Progenitor cell of endocrine pancreas (in vitro differentiated cells): ENCODE measurements at places on chromosomes 7 and 10.

- no peak for DNase-seq
These were observed 147.6 kb downstream of the DIP2C start for GRCh38 chr10:541750-542371.

DNA sequence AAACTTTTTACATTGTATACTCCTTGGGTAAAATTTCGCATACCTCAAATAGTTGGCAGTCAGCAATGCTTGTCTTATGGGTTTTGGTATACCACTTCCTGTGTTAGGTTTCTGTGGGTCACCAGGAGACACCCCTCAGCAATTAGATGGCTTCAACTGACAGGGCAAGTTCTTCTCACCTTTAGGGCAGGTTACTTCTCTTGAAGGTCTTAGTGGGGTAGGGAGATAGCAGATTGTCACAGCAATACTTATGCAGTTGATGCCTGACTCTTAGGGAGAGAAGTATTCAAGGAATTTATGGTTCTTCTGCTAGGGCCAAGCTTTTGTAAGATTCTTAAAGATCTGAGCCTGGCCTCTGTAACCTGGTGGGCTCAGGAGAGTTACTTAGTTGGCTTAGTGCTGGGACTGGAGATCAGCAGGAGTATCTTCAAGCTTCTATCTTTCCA lies 42.9 kb downstream of the MKLN1 start:
- no peak for DNase-seq

DNA sequence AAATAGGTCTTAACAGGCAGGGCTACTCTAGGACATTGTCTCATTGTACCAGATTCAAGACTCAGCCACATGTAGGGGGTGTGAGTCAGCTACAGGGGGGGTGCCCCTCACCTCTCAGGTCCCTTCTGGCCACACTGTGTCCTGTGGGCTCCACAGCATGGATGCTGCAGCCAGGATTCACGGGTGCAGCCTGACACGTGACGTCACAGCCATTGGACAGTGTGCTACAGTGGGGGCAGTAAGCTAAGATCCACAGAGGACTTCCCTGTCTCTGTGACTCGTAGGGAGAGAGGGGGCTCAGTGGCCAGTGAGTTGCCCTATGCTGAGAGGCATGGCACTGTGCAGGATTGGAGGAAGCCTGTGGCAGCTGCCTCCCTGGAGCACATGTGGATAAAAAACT lies 77.9 kb downstream of the TMEM178B start:
- no peak for DNase-seq

DNA sequence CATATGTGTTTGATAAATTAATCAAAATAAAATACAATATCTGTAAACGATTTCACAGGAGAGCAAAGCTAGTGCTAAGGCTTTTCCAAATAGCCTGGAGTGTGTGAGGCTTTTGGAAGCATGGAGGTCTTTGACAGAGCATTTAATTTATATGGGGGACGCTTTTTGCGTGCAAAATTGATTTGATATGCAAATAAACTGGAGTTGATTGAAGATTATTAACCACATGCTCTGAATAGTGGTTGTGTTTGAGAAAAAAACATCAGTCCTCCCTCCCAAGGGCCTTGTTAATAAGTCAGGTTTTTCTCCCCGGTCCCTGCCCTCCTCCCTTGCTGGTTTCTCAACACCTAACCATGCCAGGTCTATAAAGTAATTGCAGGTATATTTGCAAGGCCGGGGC lies 85.1 kb upstream of the FGFR2 start:
- DNase-seq = no peak

GRCh38 chr10:112558476-112559142 lies 111.6 kb downstream of the VTI1A start:
- no peak for DNase-seq

DNA sequence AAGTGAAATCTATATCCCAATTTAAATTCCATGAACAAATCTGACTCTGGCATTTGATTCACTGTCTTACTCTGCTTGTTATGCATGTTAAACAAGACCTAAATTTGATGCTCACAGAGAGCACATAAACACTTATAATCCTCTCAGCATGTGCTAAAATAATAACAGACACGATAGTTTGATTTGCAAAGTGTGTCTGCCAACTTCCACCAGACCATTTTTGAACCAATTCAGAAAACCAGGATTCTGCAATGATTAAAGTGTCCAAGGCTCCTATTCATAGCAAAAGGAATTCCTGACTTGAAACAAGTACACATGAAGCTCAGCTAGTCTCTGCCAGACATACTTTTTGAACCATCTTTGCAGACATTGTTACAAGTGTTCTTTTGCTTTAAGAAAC lies 11.2 kb downstream of the RBM20 start:
- no peak for DNase-seq

- DNase-seq = no peak
These were observed 62.0 kb downstream of the CFAP46 start for GRCh38 chr10:132880128-132880981.

GRCh38 chr7:151085691-151086620 lies at the start of gene AGAP3:
Gene AGAP3, plus strand, starts transcription at chr7:151086475. Its CDS starts 267 bp downstream, at chr7:151086742.
- peak; percentile 69 for DNase-seq

DNA sequence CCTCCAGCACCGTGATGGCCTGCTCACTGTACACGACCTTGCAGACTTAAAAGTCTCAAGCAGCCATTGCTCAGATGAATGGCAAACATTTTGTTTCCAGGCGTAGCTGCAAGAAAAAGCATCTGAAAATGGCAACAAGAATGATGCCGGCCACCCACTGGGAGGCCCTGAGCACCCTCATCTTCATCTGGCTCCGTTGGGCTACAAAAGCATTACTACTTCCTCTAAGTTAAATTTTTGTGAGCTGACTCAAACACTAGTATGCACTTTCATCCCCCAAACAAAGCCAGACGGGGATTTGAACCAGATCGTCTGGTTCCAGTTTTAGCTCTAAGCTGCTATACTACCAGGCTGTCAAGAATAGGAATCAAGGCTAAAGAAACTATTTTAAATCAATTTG lies 116.6 kb upstream of the CDK1 start:
- DNase-seq = no peak

DNA sequence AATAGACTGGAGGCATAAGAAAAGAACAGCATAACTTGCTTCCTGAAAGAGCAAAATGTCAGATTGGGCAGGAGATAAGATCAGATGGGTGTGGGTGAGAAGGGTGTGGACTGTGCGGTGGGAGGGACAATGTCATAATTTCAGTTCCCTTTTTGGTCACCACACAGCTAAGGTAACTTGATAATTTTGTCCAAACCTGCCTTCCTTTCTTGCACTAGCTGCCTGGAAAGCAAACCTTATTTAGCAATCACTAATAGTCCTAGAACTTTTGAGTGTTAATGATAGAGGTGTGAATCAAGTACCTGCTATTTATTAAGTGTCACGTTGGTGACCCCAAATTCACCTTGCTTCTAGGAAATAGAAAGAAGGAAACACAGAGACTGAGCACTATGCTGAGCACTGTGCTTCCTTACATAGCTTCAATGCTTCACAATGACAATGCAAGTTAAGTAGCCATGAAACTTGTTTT lies 72.4 kb upstream of the SP4 start:
- no peak for DNase-seq

DNA sequence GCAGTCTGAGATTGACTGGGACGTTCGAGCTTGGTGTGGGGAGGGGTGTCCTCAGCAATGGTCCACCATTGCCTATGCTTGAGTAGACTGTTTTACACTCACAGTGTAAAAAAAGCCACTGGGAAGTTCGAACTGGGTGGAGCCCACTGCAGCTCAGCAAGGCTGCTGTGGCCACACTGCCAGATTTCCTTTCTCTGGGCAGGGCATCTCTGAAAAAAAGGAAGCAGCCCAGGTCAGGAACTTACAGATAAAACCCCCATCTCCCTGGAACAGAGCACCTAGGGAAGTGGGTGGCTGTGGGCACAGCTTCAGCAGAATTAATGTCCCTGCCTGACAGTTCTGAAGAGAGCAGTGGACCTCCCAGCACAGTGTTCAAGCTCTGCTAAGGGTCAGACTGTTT lies 80.3 kb downstream of the BICC1 start:
- DNase-seq = no peak

- no peak for DNase-seq
These were observed 51.2 kb downstream of the OTUD1 start for GRCh38 chr10:23490115-23490514.

- no peak for DNase-seq
These were observed 680.8 kb downstream of the LRMDA start for GRCh38 chr10:76111986-76112825.

- DNase-seq = no peak
These were observed 9.9 kb downstream of the INPP5A start for GRCh38 chr10:132547421-132547861.

- no peak for DNase-seq
These were observed 30.6 kb upstream of the PRKCQ start for GRCh38 chr10:6610647-6611046.

- DNase-seq = no peak
These were observed 52.5 kb downstream of the NPY start for GRCh38 chr7:24336461-24336860.

DNA sequence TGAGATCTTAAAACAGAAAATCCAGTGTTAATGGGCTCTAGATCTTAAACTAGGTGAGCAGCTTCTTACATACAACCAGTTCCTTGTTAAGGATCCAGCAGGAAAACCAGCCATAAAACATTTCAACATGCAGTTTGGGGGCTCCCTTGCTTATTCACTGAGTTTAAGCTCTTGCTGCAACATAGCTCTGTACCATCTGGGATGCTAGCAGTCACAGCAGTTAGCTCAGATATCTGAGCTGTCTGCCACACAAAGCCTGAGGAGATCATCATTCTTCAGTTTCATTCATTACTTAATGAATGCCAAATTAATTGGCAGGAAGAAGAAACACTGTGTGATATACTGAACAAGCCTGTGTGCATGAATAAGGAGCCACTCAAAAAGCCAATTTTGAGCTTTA lies 62.8 kb downstream of the PODXL start:
- no peak for DNase-seq

- DNase-seq = no peak
These were observed 172.8 kb upstream of the AOAH start for GRCh38 chr7:36896956-36897590.

GRCh38 chr10:46033602-46034011 lies 3.2 kb upstream of the NCOA4 start:
- no peak for DNase-seq

GRCh38 chr7:66256281-66256680 lies 51.1 kb downstream of the TPST1 start:
- DNase-seq = no peak

- no peak for DNase-seq
These were observed 102.4 kb downstream of the SEMA3E start for GRCh38 chr7:83546586-83546985.

- peak; percentile 37 for DNase-seq
These were observed 185.3 kb downstream of the RPS24 start for GRCh38 chr10:78218798-78219490.

DNA sequence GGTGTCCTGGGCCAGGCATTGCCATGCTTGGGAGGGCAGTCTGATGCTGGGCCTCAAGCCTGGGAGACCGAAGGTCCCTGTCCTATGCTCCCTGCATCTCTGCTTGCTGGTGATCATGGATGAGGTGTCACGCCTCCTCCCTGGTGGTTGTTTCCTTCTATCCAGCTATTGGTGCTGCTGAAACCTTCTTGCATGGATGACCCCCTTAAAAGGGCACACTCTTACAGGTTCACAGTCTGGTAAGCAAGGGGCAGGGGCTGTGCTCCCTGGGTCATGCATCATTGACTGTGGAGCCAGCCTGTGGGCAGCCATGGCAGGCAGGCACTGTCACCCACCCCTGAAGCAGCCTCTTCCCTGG lies 36.8 kb upstream of the SLC29A3 start:
- DNase-seq = no peak

- DNase-seq = no peak
These were observed 64.9 kb downstream of the DNAJB9 start for GRCh38 chr7:108634535-108634934.

DNA sequence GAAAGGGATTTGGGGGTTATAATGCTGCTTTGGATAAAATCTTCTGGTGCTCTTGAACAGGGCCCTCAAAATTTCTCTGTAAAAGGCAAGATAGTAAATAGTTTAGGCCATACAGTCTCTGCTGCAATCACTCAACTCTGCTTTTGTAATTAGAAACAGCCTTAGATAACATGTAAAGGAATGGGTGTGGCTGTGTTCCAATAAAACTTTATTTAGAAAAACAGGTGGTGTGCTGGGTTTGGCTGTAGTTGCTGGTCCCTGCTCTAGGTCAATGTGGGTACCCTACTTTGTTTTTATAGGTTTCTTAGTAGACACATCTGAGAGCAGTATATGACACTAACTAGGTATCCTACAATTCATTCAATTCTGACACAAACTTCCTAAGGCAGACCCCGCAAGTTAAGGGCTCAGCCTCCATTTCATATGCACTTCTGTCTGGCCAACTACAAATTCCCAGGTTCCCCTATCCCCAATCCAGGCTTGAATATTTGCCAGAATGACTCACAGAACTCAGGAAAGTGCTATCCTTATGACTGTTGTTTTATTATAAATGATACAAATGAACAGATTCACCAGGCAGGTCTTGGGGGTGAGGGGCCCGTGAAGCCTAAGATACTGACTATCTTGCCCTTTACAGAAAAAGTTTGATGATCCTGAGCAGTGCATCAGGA lies 349.9 kb downstream of the RPS24 start:
- DNase-seq = no peak

GRCh38 chr7:37265006-37265405 lies 183.7 kb downstream of the ELMO1 start:
- no peak for DNase-seq

- DNase-seq = no peak
These were observed 382.8 kb downstream of the SDK1 start for GRCh38 chr7:3683546-3684539.

DNA sequence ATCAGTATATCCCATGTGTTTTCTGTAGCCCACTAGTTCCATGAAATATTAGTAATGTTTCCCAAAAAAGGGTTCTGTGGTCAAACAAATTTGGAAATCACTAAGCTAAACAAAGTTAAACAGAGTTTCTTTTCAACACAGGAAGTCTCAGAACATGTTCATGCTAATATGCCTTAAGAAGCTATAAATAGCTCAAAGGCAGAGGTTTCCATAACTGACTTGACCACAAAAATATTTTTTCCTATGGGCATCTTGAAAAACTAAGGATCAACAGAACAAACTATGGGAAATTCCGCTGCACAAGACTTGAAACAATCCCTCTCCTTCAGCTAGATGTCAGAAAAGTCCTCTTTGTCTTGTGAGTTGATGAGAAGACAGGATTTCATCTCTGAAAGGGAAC lies 59.7 kb downstream of the SEM1 start:
- no peak for DNase-seq

DNA sequence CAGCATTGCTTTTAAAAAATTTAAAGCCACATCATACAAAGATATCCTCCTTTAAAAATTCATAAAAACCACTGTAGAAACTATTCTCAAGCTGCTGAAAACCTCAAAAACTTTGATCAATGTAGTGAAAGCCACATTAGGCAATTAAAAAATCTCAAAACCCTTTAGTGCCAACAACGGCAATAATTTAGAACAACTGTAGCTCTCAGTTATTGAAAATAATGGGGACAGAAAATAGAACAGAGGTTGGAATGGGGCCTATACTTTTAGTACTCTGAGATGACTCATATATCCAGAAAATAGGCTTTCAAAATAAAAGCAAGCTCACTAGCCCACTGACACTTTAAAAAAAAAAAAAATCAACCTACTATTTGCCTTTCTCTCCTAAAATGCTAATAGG lies 87.5 kb downstream of the GSAP start:
- DNase-seq = no peak

GRCh38 chr10:1128115-1128514 lies 71.9 kb downstream of the WDR37 start:
- DNase-seq = no peak

- DNase-seq = no peak
These were observed 240.6 kb downstream of the DGKI start for GRCh38 chr7:137606061-137606674.
